ENCODE measurements at places on chromosomes 2 and 18. TPM values are rescaled to one million over a fixed set of nuclear protein-coding genes. Genes with fewer than 3 reads are reported as not detected.

The TIGD1 gene
- 1.6 TPM for polyA plus RNA-seq

GRCh38 chr2:62178741-62179271, 17.1 kb upstream of the B3GNT2 start:
- no peak for DNase-seq

The NEU4 gene
- not detected for polyA plus RNA-seq

DNA sequence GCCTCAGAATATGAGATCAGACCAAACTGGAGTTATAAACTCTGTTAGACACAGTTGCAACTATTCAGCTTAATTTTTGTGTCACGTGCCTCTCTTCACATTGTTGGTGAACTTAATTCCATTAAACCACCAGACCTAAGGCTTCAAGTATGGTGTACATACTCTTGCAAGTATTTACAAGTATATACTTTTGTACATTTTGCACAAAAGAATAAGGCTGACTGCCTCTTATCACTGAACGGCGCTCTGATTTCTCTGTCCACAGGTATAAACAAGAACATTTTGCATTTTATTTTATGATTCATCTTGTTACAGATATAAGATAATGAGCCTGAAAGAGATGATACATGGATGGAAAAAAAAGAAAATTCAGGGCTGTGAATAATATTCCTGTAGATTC, 269.7 kb upstream of the ACVR2A start:
- no peak for DNase-seq

DNA sequence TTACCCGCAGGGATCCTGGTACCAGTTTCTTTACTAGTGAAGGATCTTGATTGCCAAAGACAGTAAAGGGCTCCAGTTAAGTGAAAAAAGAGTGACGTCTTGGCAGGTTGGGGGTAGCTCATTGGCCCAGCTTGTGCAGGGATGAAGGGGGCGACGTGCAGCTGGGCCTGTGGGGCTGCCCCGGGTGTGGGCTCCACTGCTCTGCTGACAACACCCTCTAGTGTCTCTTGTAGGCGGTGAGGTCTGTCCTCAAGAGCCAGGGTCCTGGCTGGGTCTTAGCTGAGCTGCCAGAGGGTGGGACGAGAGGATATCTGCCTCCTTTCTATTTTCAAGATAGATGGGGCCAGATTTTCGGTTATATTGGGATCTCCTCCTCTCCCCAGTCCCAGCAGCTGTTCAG, 6.1 kb downstream of the ARHGEF4 start:
- DNase-seq: no peak

DNA sequence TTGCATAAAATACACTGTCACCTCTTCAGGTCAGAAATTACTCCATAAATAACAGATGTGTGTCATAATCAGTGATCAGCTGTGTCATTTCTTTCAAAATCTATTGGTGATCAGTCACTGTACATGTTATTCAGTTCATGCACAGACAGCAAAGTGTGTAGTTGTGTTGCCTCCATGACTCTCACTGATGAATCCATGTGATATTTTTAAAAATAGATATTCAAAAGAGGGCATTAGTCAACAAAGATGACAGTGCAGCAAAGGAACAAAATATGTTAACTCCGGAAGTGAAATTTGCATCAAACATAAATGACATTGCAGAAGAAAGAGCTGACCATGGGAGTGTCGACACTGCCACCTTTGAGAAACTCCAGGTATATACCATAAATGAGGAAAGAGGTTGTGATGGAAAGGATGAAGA, 17.1 kb upstream of the MCM6 start:
- no peak for DNase-seq

The AGXT gene
- polyA plus RNA-seq: not detected

- peak; percentile 35 for DNase-seq
These were observed 1230.2 kb upstream of the ZEB2 start for GRCh38 chr2:145750144-145750543.

- no peak for DNase-seq
These were observed 89.8 kb downstream of the LDLRAD4 start for GRCh38 chr18:13308369-13308768.

The TM4SF20 gene
- polyA plus RNA-seq: not detected

- no peak for DNase-seq
These were observed 67.0 kb upstream of the RMP24 start for GRCh38 chr18:35905436-35905835.

The GREB1 gene
- 0.19 TPM for polyA plus RNA-seq

- no peak for DNase-seq
These were observed 86.3 kb downstream of the R3HDM1 start for GRCh38 chr2:135617501-135618015.

GRCh38 chr18:59029663-59030429, 109.8 kb upstream of the SEC11C start:
- no peak for DNase-seq

DNA sequence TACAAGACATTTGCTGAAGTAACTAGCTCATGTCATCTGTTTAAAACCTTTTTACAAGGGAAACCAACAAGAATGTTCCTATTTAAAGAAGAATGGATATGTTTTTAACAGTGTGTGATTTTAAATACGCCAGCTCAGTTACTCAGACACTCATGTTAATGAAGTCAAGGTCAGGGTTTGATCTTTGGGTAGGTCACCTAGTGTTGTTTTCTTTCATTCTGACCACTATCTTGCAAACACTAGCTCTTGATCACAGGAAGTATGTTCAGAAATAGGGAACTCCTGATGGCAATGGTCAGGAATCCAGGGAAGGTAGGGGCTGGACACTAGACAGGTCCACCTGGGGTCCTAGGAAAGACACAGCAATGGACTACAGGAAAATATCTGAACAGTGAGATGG, 116.7 kb downstream of the CPS1 start:
- no peak for DNase-seq

DNA sequence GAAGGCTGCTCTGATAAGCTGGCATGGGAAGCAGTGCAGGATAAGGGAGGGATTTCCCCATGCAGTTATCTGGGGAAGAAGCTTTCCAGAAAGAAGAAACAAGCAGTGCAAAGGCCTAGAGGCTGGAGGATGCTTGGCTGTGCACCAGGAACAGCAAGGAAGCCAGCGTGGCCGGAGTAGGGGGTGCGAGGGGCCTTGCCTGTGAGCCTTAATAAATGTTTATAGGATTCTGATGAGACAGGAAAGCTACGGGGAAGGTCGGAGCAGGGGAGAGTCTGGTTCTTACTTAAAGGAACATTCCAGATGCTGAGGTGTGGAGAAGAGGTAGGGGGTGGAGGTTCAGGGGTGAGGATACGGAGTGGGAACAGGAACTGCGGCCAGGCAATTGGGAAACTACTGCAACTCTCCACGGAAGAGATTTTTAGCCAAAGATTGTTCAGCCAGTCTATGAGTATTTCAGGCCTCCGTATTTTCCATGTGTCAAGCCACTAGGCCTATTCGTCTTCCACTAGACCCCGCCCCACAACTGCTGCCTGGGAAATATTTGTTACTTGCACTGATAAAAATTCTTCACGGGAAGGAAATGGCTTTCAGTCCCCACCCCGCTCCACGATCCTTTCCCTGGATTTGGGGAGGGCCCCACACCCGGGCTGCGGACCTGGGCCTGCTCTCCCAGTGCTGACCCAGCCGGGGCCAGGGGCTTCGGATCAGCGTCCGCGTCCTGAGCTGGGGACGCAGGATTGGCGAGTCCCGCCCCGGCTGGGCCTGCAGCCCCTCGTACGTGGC, 516 bp downstream of the EIF2AK2 start:
- DNase-seq: peak; percentile 70

- DNase-seq: peak; percentile 53
These were observed at the start of gene AOX1 for GRCh38 chr2:200585730-200586643. Gene AOX1, plus strand, starts transcription at chr2:200586014. Its CDS starts 95 bp downstream, at chr2:200586109.

The SLC4A3 gene
- 0.29 TPM for polyA plus RNA-seq

- DNase-seq: no peak
These were observed 69.9 kb upstream of the CTLA4 start for GRCh38 chr2:203797712-203798111.

DNA sequence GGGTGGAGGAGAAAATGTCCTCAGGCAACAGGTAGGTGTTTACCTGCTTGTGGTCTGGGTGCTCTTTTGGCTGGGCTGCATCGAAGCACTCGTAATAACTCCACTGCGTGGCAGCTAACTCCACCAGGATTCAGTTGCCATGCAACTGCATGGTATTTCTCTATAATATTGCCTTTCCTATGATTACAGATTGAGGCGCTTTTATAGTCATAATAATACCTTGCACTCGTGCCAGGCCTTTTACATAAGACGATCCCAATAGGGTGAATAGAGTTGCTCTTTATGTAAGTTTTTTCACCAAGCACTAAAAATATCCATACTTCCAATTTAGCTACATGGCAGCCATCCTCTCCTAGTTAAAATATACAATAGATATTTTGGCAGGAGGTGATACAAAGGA, 19.7 kb upstream of the NYAP2 start:
- no peak for DNase-seq

DNA sequence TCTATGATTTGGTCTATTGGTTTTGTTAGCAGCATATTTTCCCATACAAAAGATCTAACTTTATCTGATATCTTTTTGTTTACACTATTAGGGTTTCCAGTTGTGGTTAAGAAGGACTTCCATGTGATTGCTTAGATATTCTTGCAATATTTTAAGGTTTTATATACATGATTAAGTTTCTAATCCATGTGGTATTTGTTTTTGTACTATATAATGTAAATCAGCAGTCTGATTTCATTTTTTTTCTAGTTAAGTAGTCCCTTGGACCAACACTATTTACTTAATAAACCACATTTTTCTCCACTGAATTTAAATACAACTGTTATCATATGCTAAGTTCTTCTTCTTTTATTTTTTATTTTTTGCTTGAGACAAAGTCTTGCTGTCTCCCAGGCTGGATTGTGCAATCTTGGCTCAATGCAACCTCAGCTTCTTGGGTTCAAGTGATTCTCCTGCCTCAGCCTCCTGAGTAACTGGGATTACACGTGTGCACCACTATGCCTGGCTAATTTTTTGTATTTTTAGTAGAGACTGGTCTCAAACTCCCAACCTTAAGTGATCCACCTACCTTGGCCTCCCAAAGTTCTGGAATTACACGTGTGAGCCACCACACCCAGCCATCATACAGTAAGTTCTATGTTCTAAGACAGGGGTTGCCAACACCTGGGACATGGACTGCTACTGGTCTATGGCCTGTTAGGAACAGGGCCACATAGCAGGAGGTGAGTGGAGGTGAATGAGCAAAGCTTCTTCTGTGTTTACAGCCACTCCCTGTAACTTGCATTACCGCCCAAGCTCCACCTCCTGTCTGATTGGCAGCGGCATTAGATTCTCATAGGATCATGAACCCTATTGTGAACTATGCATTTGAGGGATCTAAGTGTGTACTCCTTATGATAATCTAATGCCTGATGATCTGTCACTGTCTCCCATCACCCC, 58.5 kb upstream of the RAB27B start:
- no peak for DNase-seq

The IGFBP2 gene
- polyA plus RNA-seq: 261 TPM

The CROCC2 gene
- polyA plus RNA-seq: not detected

The TMBIM1 gene
- 243 TPM for polyA plus RNA-seq

- DNase-seq: peak; percentile 89
These were observed 7.5 kb downstream of the SERTAD2 start for GRCh38 chr2:64646007-64646880.

The FZD7 gene
- polyA plus RNA-seq: 0.22 TPM

The ABCG5 gene
- polyA plus RNA-seq: not detected

GRCh38 chr18:33097126-33097525, 324.3 kb upstream of the KLHL14 start:
- no peak for DNase-seq

DNA sequence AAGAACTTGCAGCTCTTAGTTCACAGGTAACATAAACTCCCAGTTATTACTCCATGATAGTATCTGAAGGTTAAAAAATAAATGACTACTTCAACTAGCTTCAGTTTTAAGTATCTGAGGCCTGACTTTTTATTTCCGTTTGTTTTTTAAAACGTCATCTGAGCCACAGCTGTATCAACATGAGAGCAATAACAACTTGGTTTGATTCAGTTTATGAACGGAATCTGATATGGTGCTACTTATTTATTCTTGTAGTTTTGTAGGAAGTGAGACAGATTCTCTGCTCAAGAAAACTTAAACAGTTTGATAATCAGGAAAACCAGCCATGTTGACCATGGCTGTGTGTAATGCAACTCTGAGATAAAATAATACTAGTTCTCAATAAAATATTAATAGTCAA, 34.9 kb downstream of the NAB1 start:
- peak; percentile 96 for DNase-seq

The HOXD11 gene
- polyA plus RNA-seq: not detected

DNA sequence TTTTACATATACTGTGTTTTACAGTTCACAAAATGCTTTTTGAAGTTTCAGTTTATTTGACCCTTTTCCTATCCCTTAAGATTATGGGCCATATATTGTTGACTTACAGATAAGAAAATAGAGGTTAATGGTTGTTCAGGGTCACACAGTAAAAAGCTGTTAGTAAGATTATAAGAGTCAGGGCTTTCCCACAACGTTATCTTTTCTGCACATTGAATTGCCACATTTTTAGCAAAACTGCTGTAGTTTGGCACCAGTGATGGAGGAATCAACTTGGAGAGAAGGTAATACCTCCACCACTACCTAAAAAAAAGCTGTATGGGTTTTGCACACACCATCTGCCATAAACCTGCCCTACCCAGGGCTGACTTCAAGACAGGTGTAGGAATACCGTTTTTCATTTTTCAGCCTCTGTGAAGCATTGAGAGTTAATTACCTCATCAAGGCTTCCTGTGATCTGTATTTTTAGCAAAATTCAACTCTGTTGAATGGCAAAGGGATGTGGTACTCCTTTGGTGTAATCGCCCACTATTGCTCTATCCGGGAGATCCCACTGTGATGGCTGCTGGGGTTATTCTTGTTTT, 5.0 kb downstream of the SOWAHC start:
- DNase-seq: no peak

The LIMS3 gene
- 13.5 TPM for polyA plus RNA-seq

GRCh38 chr2:126785862-126786261, 112.8 kb upstream of the TEX51 start:
- no peak for DNase-seq

GRCh38 chr2:3292416-3292815, 85.2 kb downstream of the EIPR1 start:
- no peak for DNase-seq

- DNase-seq: no peak
These were observed 165.7 kb upstream of the KCNJ3 start for GRCh38 chr2:154532763-154533162.

The PROC gene
- polyA plus RNA-seq: 0.06 TPM

DNA sequence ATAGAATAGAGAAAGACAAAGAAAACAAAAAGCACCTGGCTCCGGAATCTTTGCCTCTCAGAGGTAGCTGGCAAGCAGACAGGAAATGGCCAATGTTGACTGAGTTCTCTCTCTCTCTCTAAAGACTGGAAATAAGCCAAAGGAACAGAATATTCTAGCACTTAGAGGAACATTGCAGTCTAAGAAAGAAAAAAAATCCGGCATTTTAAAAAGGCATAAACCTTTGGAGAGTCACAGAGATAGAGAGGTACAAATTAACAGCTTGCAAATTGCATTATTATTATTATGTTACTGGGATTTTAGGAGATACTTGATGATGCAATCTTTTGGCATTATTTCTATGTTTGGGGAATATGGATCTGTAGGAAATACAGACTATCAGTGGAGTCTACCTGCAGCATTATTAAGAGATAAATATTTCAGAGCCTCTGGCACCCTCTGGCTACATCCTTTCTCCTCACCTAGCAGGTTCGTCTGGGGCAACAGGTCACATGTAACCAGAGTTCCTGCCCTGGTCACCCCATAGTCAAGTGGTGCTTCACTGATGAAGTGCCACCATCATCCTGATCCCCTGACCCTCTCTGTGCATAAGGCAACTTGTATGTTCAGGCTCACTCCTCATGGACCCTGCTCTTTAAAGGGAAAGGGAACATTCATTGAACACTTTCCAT, 318.9 kb upstream of the ACVR2A start:
- no peak for DNase-seq
